ENCODE measurements at places on chromosomes 13 and 19. TPM values are rescaled to one million over a fixed set of nuclear protein-coding genes. Genes with fewer than 3 reads are reported as not detected.

Gene TMEM190
- 0.81 TPM for polyA plus RNA-seq

Gene CGB8
- 0.39 TPM for polyA plus RNA-seq

Gene BST2
- polyA plus RNA-seq: 140 TPM

Gene CAPN12
- polyA plus RNA-seq: 12.9 TPM

Gene SULT2A1
- not detected for polyA plus RNA-seq

- DNase-seq: no peak
Measured at GRCh38 chr19:42191855-42192254, 25.6 kb downstream of the DEDD2 start.

- DNase-seq: no peak
Measured at GRCh38 chr19:3115411-3115810, 20.4 kb upstream of the GNA15 start.

- DNase-seq: no peak
Measured at GRCh38 chr19:52599241-52599640, 29.2 kb downstream of the ZNF701 start.

DNA sequence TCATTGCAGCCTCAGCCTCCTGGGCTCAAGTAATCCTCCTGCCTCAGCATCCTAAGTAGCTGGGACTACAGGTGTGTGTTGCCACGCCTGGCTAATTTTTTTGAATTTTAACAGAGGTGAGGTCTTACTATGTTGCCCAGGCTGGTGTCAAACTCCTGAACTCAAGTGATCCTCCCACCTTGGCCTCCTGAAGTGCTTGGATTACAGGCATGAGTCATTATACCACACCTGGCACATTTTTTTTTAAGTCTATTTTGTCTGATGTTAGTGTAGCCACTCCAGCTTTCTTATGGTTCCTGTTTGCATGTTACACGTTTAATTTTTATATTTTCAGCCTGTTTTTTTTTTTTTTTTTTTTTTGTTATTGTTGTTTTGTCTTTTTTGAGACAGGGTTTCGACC lies 24.8 kb downstream of the KDM4B start:
- DNase-seq: no peak

DNA sequence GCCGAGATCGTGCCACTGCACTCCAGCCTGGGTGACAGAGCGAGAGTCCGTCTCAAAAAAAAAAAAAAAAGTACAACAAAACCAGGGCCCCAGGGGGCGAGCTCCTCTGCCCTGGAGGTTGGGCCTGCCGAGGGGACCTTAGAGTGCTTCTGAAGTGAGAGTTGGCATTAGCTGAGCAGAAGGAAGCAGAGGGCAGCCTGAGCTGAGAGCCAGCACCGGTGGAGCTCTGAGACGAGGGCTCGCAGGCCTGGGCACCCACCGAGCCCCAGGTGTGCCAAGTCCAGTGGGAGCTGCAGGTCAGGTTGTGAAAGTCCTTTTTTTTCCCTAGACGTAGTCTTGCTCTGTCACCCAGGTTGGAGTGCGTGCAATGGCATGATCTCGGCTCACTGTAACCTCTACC lies 46.0 kb downstream of the KDM4B start:
- no peak for DNase-seq

Measured in renal pelvis (tissue), 12 donors.